Stimulated activated CD8-positive, alpha-beta memory T cell treated with anti-CD3 and anti-CD28 coated beads, Interleukin-15, amount 100 ng/mL, for 1 hour (primary cell): ENCODE measurements at places on chromosomes 5 and 9.

- no peak for DNase-seq
These were observed 468.2 kb upstream of the KIF2A start for GRCh38 chr5:61837788-61838187.

GRCh38 chr9:116234081-116234480, 80.5 kb downstream of the PAPPA start:
- DNase-seq: no peak

DNA sequence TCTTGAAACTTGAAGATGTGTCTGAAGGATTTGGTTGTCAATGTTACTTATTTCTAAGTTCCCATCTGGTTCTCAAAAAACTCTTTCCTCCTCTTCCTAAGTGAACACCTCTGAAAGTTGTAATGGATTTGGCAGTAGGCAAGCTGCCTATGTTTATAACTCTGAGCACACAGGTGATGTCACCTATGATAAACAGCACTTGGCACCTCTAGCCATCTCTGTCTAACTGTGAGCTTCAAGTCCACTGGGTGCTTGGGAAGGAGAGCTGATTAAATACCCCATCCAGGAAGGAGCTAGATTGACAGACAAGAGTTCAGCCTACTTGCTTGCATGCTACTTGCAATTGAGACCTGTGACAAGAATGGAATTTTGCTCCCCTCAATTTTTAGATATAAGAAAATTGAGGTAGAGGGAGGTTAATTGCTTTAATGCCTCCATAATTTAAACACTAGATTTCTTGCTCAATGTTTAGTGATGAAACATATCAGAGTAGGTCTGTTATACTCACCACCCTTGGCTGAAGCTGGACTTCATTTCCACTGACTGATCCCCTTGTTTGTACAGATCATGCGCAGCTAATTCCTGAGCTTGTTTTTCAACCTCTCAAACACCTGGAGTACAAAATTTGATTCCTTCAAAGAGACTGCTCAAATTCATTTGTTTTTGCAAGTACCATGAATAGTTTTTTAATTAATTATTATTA, 49.9 kb downstream of the PDE4D start:
- DNase-seq: no peak

- no peak for DNase-seq
These were observed 19.9 kb downstream of the MTX3 start for GRCh38 chr5:79971156-79971555.

DNA sequence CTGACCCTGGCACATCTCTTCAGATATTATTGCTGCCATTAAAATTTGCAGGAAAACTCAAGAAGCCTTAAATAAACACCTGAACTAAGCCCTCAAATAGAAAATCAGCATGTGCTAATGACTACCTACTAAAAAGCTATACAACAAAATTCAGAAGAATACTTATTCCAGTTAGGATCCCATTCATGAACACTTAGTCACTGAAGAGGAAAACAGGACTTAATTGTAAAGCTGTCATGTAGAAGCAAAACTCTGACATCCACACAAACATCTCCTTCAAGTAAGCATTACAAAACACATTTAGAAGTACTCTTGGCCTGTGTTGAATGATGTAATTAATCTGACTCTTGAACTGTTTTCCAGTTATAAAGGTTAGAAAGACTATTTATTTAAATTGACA, 19.9 kb downstream of the ELL2 start:
- no peak for DNase-seq

DNA sequence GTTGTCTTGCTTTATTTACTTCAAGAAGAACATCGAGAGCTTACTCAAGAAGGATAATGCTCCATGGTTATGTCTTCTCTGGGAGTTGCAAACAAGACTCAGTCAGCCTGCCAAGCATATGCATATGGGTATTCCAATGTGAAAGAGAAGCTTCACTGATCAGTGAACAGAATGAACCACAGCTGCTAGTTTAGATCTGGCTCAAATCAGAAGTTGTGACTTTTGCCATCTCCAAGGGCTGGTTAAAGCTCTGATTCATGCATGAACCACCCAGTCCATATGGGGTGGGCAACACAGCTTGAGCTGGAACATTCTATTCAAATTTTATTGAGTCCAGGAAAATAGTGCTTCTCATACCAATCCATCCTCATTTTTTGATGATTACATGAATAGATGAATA, 50.0 kb downstream of the ATPSCKMT start:
- no peak for DNase-seq

GRCh38 chr9:109286981-109287380, 33.9 kb downstream of the EPB41L4B start:
- no peak for DNase-seq
